ENCODE measurements at places on chromosomes 6 and 20.

DNA sequence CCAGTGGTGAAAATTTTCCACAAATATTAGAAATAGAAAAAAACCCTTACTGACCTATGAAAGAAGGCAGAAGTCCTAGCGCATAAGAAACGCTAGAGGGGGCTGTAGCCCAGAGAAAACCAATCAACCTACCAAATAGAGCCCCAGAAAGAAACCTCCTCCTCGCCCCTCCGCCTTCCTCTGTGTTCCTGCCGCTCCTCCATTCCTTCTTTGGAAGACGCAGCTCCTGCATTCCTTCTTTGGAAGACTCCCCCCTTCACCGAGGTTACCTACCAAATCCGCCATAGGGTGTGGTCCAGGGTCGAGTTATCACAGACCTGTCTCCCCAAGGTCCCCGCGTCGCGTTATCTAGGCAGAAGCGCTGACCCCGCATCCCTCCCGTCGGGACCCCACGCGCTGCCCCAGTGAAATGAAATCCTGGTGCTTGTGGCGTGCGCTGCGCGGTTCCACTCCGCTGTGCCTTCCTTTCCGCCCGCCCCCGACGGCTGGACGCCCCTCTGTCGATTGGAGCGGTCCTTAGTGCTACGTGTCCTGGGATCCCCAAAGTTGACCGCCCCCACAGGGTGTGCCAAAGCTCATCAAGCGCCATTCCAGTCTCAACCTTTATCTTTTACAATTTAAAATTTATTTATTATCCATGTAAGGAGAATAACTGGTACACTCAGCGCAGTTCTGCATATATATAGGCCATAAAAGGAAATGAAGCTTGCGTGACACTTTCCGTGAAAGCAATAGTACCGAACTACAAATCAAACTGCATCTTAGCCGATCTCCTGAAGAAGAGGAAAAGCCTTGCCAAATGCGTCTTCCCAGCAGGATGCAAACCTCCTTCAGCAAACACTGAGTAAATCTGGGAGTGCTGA lies 13.0 kb downstream of the RPP21 start:
- no peak for DNase-seq

DNA sequence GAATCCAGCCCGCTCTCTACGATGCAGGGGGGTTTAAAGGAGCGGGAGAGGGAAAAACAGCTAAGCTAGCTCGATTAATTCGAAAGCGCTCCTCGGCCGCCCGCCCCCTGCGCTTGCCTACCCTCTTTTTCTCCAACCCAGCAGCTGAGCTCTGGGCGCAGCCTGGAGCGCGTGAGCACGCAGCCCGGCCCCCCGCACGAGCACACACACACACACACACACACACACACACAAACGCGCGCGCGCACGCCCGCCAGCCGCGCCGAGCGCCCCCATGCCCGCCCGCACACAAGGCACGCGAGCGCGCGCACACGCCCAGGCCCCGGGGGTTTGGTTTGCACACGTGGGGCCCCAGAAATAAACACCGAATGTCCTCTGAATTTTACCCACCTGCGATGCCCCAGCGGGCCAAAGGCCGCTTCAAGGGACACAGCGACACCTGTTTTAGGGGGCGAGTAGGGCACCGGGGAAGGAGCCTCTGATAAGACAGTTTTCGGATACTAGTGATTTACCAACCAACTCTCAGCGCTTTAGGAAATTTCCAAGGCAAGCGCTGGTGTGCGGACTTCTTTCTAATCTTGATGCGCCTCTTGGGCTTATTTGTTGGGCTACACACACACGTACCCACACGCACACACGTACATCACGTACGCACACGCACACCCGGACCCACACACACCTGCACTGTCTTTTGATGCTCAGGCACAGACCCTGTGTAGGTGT lies 802 bp upstream of the NRN1 start:
- DNase-seq: no peak

DNA sequence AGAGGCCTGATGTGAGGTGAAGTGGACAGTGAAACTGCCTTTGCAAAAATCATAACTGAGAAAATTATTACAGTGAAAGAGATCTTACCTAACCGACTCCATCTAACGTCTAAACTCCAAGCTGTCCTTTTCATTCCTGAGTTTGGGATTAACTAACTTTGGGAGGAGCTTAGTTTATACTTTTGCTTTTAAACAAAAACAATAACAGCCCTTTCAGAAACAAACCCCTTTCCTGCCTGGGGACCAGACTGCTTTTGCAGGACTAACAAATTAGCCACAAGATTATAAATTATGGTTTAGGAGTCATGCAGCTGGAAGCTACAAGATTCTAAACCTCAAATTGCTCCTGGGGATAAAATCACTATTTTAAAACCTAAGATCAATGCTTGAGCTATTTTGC lies 38.6 kb upstream of the HFE start:
- DNase-seq: no peak

- no peak for DNase-seq
These were observed 113.3 kb downstream of the TASP1 start for GRCh38 chr20:13525225-13525940.

DNA sequence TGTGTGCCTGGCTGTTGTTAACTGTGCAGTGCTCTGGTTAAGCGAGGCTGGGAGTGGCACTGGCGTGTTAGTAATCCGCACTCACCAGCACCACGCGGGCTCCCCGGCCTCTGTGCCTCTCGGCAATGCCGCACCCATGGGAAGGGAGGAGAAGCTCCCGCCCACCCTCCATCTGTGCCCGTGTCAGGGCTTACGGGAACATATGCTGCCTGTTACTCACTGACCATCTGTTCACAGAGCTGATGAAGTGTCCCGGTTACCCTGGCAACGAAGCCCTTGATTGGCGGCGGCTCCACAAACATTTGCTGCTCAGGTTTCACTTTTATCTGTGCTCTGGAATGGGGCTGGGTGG lies 114.7 kb downstream of the PSMB1 start:
- DNase-seq: no peak

DNA sequence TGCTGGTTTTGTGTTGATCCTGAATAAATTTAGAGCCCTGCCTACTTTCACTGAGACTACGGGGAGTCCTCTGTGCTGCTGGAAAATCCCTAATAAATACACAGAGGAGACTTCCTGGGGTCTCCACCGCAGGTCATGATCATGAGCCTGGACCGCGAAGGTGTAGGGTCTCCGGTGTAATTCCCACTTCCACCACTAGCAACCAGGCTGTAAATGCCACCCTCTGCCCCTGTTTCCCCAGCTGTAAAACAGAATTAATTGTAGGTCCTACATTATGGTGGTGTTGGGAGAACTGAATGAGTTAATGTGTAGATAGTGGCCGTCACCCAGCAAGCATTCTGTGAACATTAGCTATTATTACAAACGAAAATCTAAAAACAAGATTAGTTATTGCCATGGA lies 191.6 kb upstream of the THBS2 start:
- no peak for DNase-seq

DNA sequence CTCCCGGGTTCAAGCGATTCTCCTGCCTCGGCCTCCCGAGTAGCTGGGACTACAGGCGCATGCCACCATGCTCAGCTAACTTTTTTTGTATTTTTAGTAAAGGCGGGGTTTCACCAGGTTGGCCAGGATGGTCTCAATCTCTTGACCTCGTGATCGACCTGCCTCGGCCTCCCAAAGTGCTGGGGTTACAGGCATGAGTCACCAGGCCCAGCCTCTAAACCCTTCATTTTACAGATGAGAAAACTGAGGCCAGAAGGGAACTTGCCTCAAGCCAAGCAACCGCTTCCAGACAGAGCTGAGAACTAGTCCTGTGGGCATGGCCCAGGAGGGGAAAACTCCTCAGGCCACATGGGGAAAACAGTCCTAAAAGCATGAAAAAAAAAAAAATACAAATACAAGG lies 47.1 kb downstream of the ZMYND8 start:
- no peak for DNase-seq

DNA sequence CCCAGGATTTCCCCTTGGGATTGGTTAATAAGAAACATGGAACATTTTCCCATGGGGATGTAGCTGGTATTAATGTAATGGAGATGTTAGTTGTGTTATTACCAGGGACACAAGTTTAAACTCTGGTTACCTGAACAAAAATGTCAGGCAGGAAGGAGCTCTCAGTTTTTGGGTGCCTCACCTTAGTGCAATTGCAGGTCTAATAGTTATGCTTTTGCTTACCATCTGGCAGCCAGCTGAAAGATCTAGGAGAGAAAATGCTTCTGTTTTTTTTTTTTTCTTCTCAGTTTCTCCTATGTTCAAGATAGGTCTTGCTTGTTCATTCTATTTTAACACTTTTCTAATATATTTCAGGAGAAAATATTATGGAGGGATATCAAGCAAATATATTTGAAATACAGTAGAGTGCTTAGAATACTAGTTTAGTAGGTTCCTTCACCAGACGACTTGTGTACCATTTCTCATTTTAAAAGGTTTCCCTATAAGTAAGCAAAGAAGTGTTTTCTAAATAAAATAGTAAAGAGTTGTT lies 4.2 kb upstream of the UBE2J1 start:
- DNase-seq: no peak

DNA sequence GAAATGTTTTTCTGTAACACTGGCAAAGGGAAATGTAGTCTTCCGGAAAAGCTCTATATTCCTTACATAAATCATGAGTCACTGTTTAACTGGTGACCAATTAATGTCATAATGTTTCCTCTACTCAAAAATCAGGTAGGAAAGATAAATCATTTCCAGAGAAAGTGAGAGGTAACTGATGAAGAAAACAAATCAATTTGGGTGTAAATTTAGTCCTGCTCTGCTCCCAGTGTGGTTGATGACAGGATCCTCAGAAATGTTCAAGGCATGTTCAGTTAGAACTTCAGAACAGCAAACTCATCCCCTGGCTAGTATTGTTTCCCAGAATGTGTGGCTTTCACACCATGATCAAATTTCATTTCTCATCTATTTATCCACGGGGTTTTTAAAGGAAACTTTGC lies 38.8 kb upstream of the SPACA1 start:
- DNase-seq: no peak

DNA sequence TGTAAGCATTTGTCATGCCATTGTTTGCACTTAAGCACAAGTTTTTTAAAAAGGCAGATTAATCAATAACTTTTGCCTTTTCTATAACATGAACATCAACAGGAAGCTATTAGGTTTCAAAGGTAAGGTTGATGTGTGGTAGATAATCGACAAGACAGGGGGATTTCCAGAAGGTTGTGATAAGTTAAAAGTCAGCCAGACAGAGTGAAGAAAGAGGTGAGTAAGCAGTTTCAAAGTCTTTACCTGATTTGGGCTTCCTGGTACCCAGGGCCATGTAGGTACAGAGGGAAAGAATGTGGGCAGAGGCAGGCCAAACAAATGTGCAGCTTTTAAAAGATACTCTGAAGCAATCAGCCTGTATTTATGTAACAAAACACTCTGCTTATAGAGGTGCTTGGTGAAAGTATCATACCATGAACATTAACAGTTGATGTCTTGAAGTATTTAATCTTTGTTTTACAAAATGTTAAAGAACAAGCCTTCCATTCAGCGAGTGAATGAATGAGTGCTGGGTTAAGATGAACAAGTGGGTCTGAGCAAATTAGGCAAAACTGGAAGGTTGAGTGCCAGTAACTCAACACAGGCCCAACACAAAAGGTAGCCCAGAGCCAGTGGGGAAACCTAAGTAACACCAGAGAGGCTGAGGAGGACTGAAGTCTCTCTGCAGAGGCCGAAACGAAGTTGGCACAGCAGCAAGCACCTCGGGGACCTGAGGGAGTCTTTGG lies 60.2 kb downstream of the LRRC1 start:
- DNase-seq: no peak

- no peak for DNase-seq
These were observed 35.7 kb downstream of the CITED2 start for GRCh38 chr6:139338795-139339194.

GRCh38 chr6:47804821-47805220 lies 23.0 kb downstream of the OPN5 start:
- no peak for DNase-seq

DNA sequence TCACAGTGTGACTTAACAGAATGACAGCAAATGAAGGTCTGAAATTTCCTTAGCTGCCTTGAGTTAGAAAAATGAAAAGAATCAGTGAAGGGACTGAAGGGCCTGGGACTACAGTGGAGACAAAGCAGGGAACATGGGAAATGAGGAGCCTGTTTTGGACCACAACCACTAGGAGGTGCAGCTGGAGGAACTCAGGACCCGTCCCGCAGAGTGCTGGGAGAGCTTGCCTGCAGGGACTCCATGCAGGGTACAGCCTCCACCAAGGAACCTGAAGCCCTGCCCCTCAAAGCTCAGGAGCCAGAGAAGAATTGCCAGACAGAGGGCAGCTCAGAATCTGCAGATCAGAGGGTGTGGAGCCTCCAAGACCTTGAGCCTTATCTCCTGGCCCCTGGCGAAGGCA lies 50.7 kb downstream of the LRFN2 start:
- DNase-seq: no peak

DNA sequence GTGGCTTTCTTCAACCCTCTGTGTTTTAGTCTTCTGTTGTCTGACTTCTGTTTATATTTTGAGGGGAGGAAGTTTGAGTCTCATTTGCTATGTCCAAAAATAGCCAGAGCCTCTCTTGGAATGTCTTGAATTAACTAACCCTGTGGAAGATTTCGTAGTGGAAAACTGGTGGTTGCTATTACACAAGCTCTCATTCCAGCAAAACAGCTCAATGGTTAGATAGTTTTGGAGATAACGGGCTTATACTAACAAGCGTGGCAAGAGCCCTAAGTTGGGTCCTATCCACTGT lies 1.6 kb downstream of the CCN2 start:
- DNase-seq: no peak

DNA sequence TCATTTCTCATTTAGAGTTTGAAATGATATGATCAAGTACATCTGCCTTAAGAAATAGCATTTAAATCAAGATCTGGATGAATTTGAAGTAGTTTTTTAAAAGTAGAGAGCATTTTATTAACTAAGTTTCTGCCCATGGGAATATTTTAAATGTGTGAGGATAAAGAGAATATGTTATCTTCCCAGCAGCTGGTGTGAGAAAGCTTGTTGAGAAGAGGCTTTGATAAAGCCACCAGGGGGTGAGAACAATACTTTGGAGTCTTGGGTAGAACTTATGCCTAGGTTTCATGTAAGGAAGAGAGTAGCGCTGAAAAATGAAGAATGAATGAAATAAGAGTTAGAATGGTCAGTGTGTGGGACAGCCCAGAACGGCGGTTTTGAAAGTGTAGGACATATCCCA lies 190.2 kb downstream of the GRM1 start:
- no peak for DNase-seq

- no peak for DNase-seq
These were observed 68.4 kb downstream of the RPP40 start for GRCh38 chr6:4935486-4935885.

GRCh38 chr20:18943542-18943941 lies 130.0 kb downstream of the SCP2D1 start:
- no peak for DNase-seq

DNA sequence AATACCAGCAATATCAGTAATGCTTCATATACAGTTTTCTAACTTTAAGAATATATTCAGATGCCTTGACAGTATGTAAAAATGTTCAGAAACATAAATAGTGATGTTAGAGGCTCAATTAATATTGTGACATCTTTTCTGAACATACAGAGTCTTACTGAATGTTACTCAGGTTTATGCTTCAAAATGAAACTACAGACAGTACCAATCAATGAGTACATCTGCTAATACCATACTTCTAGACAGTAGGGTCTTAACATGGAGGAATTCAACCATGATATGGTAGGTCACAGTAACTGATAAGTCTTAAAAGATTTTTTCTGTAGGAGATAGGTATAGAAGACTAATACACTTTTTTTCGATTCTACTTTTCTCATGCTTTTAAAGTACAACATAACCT lies 8.3 kb downstream of the GCLC start:
- DNase-seq: no peak

GRCh38 chr6:130890521-130890971 lies 63.3 kb downstream of the SMLR1 start:
- no peak for DNase-seq

GRCh38 chr20:2283706-2284423 lies 11.9 kb upstream of the TGM3 start:
- DNase-seq: no peak
